ENCODE measurements at places on chromosomes 13 and 19. TPM values are rescaled to one million over a fixed set of nuclear protein-coding genes. Genes with fewer than 3 reads are reported as not detected.

Gene SLC15A1
- total RNA-seq = not detected

Gene CRLF1
- total RNA-seq = 0.48 TPM

Gene IFI30
- total RNA-seq = not detected

Gene ZNF491
- 0.65 TPM for total RNA-seq

Gene RNF113B
- total RNA-seq = not detected

Gene ZNF441
- total RNA-seq = 5.6 TPM

Gene ZNF85
- 10.1 TPM for total RNA-seq

Gene C3
- 0.57 TPM for total RNA-seq

Gene CEACAM4
- not detected for total RNA-seq

Gene TNFSF13B
- 0.10 TPM for total RNA-seq

Gene OSCAR
- total RNA-seq = 0.19 TPM

Gene PLIN5
- 0.33 TPM for total RNA-seq

Gene MATK
- total RNA-seq = 0.29 TPM

Gene ZNF547
- 2.9 TPM for total RNA-seq

Gene PSG2
- total RNA-seq = not detected

Gene SIGLECL1
- not detected for total RNA-seq

Gene OLFM2
- 0.38 TPM for total RNA-seq

Gene ZFR2
- total RNA-seq = not detected

Gene OR7C1
- not detected for total RNA-seq

Gene SIAH3
- total RNA-seq = not detected

Gene KCNRG
- total RNA-seq = 4.8 TPM

Gene EXOC3L2
- 1.6 TPM for total RNA-seq

Gene SRRM5
- 0.10 TPM for total RNA-seq

Gene C19orf73
- 0.48 TPM for total RNA-seq

Gene GSX1
- not detected for total RNA-seq

Gene GIPC1
- total RNA-seq = 132 TPM

Gene SHANK1
- total RNA-seq = 0.98 TPM

Gene ZNF28
- total RNA-seq = 19.8 TPM

Gene COX6B2
- not detected for total RNA-seq

Gene STAP2
- 37.6 TPM for total RNA-seq

Gene STOML3
- total RNA-seq = not detected

Gene WDR87
- not detected for total RNA-seq

Gene THSD1
- 67.3 TPM for total RNA-seq

Gene CEACAM3
- total RNA-seq = not detected

Gene KLK8
- total RNA-seq = not detected

Gene PSG1
- total RNA-seq = 0.48 TPM

Gene ZNF667
- total RNA-seq = 3.6 TPM

Gene FOXA3
- under 0.01 TPM for total RNA-seq

Gene WASF3
- total RNA-seq = 26.2 TPM
